PC-3 (cell line): ENCODE measurements at places on chromosomes 1 and 21.

- no peak overlapping the region for H3K4me3 ChIP-seq
- no peak overlapping the region for H3K27ac ChIP-seq
- no peaks in the 10 kb centered on the region for H3K36me3 ChIP-seq
- no peaks in the 10 kb centered on the region for H3K27me3 ChIP-seq
- no peaks in the 10 kb centered on the region for H3K4me1 ChIP-seq
Observed at GRCh38 chr21:45850181-45850580, 131.4 kb upstream of the COL6A1 start.

DNA sequence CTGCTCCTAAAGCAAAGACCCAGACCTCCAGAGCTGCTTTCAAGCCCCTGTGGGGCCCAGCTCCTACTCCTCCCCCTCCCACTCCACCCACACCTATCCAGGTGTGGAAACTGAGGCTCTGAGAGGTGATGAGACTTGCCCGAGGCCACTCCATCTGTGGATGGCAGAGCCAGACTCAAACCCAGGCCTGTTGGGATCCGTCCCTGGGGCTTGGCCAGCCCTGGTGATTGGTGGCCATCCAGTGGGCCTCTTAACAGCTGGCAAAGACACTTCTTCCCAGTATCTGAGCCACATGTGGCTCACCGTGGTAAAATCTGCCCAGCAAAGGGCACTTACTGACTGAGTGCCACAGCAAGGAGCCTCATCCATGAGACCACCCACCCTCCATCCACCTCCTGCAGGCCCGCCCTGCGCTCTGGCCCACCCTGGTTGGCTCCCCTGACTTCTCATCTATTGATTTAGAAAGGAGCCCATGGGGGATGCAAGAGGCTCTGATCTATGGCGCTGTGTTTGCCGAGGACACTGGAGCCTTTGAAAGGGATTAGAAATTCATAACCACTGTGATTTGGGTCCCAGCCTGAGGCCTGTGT is 398.5 kb downstream of the PTPRU start:
- H3K36me3 ChIP-seq: no peaks in the 10 kb centered on the region
- peaks cover 18% of the 10 kb centered on the region for H3K4me1 ChIP-seq
- DNase-seq: no peak
- no peak overlapping the region for H3K4me3 ChIP-seq
- no peak overlapping the region for H3K27ac ChIP-seq

GRCh38 chr1:214043167-214043566 is 55.4 kb downstream of the PROX1 start:
- H3K27ac ChIP-seq: no peak overlapping the region
- H3K4me3 ChIP-seq: no peak overlapping the region
- no peaks in the 10 kb centered on the region for H3K4me1 ChIP-seq

GRCh38 chr1:39410915-39411436 is 80.5 kb upstream of the BMP8A start:
- no peak overlapping the region for H3K27ac ChIP-seq
- peak overlapping the region; percentile 92 for H3K4me3 ChIP-seq
- no peaks in the 10 kb centered on the region for H3K27me3 ChIP-seq
- peaks cover 50% of the 10 kb centered on the region for H3K4me1 ChIP-seq
- no peaks in the 10 kb centered on the region for H3K36me3 ChIP-seq

- H3K27ac ChIP-seq: no peak overlapping the region
- no peak overlapping the region for H3K4me3 ChIP-seq
- peaks cover 24% of the 10 kb centered on the region for H3K4me1 ChIP-seq
- peak; percentile 21 for DNase-seq
- no peaks in the 10 kb centered on the region; the same call in 1 of the 2 replicates for H3K36me3 ChIP-seq
- H3K27me3 ChIP-seq: no peaks in the 10 kb centered on the region
Observed at GRCh38 chr1:2135441-2135841, 59.1 kb downstream of the FAAP20 start.

- no peak for DNase-seq
- no peaks in the 10 kb centered on the region for H3K36me3 ChIP-seq
Observed at GRCh38 chr1:40317394-40318074, 448 bp upstream of the COL9A2 start.
